ENCODE measurements at places on chromosomes 7 and 10.

DNA sequence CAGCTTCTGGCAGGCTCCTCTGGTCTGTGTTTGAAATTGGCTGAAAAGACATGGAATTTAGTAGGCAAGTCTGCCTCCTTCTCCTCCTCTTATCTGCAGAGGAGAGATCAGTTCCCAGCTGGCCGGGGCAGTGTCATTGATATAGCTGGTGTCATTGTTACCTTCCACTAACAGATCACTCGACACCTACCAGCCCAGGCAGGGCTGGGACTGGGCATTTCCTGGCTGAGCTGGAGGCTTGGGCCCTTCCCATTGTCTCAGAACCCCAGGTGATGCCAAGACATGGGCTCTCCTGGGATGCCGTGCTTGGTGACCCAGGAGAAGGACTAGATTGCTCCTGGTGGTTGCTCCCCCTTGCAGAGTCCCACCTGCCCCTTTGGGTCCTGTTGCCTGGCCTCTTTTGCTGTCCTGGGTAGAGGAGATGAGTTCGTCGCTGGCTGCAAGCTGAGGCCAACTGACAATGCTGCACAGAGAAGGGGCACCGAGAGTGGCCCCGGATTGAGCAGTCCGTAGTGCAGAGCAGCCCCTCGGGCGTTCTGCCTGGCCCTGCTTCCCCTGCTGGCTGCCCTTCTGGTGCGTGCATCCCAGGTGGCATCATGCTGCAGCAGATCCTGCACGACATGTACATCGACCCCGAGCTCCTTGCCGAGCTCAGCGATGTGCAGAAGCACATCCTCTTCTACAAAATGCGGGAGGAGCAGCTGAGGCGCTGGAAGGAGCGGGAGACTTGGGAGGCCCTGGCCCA, at the start of gene SH2D4B:
TSS of gene SH2D4B (plus strand) at position 167 of the 745 bp plus-strand sequence. CDS start at position 597, 430 bp downstream.
- DNase-seq, result no peak

DNA sequence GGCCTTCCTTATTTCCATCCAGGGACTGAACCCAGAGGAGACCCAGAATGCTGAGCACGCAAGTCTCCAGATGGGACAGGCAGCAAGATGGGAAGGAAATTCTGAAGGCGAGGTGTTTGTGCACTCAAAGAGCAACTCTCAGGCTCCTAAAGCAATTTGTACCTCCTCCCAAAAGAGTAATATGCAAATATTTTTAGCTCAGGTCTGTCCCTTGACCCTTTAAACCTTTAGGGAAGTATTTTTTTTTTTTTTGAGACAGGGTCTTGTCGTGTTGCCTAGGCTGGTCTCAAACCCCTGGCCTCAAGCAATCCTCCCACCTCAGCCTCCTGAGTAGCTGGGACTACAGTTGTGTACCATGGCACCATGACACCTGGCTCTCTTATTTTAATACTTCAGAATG, 8.4 kb downstream of the RP9 start:
- DNase-seq, result no peak

DNA sequence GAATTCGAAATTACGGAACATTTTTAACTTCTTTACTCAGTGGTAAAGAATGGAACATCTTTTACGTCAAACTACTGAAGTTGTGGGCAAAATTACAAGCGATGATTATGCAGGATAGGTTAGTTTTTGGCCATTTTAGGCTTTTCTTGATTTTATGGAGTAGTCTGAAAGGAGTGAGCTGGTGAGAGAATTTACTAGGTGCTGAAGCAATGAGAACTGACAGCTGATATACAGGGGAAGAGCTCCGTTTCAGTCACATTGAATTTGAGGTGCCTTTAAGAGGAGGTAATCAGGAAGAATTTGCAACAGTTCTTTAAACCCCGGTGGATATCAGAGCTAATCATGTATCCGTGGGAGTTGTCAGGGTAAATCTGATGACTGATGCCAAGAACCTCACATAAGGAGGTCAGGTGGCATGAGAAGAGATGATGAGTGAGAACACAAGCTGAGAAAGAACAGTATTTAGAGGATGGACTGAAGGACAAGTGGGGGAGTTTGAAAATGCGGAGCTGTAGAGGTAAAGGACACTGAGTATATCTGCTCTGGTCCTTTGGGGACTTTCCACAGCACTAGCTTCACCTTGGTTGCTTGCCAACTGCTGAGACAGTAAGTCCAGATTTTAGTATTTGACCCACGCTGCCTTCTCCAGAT, 104.3 kb downstream of the AHR start:
- DNase-seq, result no peak

DNA sequence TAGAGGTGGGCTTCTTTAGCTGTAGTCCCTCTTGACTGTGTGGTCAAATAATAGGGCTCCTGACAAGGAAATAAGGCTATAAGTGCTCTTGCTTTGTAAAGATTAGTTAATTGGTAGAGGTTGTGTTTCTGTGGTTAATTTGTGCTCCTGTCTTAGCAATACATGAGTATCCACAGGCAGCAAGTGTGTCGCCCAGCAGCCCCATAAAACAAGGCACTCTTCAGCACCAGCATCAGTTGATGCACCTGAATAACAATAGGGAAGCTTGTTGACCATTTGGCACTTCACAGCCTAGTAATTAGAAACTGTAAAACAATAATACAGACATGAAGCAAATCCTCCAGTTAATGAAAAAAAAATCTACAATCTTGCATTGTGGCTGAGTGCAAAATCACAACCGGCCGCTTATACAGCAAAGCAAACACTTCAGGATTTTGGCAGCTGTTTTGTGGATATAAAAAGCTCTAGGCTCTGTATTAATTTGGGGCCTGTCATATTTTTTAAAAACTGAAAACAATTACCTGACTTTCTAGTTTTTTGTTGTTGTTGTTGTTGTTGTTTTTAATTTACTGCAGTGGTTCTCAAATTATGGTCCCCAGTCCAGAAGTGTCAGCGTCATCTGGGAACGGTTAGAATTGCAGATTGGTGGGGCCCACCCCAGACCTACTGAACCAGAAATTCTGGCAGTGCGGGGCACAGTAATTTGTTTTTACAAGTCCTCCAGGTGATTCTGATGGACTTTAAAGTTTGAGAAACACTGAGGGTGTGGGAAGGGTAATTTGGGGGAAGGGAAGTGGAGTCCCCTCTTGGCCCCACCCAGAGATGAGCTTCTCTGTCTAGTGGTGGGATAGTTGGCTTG, 56.8 kb downstream of the AUTS2 start:
- DNase-seq, result no peak

DNA sequence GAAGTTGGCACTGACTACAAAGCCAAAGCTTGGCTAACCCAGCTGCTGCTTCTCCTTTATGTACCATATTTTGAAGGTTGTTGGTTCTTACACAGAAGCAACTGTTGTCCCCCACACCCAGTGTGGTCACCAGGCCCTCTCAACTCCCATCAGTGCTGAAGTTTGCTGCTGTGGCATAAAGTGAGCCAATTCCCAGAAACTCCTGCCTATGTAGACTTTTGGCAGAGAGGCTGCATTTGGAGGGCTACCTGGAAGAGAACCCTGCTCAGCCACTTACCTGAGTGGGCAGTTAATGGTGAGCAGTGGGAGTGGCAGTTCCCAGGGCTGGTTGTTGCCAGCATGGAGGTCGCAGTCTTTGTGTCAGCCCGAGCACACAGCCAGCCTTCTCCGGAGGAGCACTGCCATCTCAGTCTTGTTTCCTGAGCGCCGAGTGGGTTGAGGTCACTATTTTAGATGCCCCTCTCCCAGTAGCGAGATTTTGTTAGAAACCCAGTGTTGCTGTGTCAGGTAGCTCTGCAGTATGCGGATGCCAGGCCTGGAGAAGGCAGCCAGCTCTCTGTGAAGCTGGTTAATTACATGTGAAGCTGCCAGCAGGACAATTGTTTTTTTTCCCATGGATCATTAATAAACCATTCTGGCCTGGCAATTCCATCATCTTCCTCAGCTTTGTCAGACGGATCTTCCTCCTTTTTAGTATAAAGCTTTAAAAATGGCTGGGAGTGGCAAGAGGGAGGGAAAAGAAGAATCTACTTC, 24.5 kb downstream of the LRRC4 start:
- DNase-seq, result no peak

- no peak for DNase-seq
Measured at GRCh38 chr10:131450216-131450765, 138.8 kb upstream of the TCERG1L start.
